PC-3 (cell line): ENCODE measurements at places on chromosomes 12 and 14. TPM values are rescaled to one million over a fixed set of nuclear protein-coding genes. Genes with fewer than 3 reads are reported as not detected.

The RNU4-1 gene
- total RNA-seq, result under 0.01 TPM in 2 replicates

The TMEM119 gene
- total RNA-seq, result not detected in 2 replicates

The ZNF385A gene
- total RNA-seq, result 1.8 and 5.0 TPM in 2 replicates

The KRT82 gene
- total RNA-seq, result 0.29 TPM in 1 of 2 replicates, not detected in the other

The FGF6 gene
- not detected in 2 replicates for total RNA-seq

The PDE6H gene
- not detected in 2 replicates for total RNA-seq

The MYF6 gene
- not detected in 2 replicates for total RNA-seq

The KCTD10 gene
- total RNA-seq, result 42.3 and 58.1 TPM in 2 replicates

The TSPAN19 gene
- not detected in 2 replicates for total RNA-seq

The TMPRSS12 gene
- total RNA-seq, result not detected in 2 replicates

The FAR2 gene
- 10.2 and 13.5 TPM in 2 replicates for total RNA-seq

The PRPF40B gene
- 16.2 and 17.7 TPM in 2 replicates for total RNA-seq

The POC1B gene
- total RNA-seq, result 21.5 and 25.0 TPM in 2 replicates

The PSMC6 gene
- 193 and 232 TPM in 2 replicates for total RNA-seq

The AQP5 gene
- not detected in 2 replicates for total RNA-seq

The ADCY6 gene
- 19.0 and 24.4 TPM in 2 replicates for total RNA-seq

The TAS2R14 gene
- 1.6 and 1.8 TPM in 2 replicates for total RNA-seq

The KERA gene
- total RNA-seq, result not detected in 2 replicates

The MAP1LC3B2 gene
- total RNA-seq, result not detected in 2 replicates

The TMEM132C gene
- total RNA-seq, result not detected in 2 replicates

The KRT78 gene
- 0.12 and 0.15 TPM in 2 replicates for total RNA-seq

The HOXC4 gene
- 1.8 and 2.6 TPM in 2 replicates for total RNA-seq
